T-helper 2 cell (primary cell): ENCODE measurements at places on chromosomes 3 and 15.

- no peak for DNase-seq
These were observed 49.9 kb upstream of the LPP start for GRCh38 chr3:188104050-188104449.

- no peak for DNase-seq
These were observed 137.7 kb downstream of the NUP210 start for GRCh38 chr3:13282358-13282985.

DNA sequence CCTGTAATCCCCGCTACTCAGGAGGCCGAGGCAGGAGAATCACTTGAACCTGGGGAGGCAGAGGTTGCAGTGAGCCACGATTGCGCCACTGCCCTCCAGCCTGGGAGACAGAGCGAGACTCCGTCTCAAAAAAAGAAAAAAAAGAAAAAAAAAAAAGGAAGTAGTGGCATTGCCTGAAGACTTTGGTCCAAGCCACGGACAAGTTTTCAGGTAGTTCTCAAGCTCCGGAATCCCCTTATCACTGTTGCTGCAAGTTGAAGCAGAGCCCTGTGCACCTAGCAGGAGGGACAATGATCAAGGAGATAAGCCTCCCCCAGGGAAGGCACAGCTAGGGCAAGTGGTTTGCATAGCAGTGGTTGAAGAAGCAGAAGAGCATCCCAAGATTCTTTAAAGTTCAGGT lies 97.6 kb downstream of the MEX3B start:
- DNase-seq = no peak

DNA sequence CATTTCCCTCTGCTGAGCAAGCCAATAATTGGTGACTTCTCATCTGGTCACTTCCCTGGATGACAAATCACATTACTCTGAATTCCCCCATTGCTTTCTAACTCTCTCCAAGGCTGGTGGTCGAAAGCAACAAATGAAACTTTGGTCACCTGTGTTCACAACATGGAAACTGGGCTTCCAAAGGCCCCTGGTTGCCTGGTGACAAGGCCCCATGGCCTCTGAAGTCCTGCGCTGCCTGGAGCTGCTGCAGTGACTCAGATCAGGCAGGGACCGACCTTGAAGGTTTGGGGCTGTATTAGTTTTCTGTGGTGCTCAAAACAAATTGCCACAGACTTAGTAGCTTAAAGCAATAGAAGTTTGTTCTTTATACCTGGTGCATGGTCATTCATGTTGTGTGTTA lies 345.3 kb downstream of the WDR72 start:
- no peak for DNase-seq

GRCh38 chr3:29011441-29011840 lies 269.4 kb upstream of the RBMS3 start:
- DNase-seq = no peak

DNA sequence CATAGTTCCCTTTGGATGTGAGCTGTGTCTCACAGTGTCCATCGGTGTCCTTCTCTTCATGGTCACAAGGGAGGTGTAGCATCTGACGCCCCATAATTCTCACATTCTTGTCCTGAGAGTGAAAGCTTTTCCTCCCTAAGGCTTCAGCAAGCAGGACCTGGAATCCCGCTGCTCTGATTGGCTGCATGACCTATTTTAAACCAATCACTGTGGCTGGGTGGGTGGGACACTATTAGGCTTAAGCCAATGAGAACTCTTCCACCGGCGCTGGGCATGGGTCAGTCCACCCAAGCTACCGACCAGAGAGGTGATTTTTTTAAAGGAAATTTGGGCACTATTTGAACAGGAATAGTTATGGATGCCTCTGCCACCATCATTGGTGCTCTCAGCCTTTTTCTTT lies 385.9 kb downstream of the MFSD1 start:
- no peak for DNase-seq

- DNase-seq = no peak
These were observed 28.8 kb downstream of the PSTPIP1 start for GRCh38 chr15:77023576-77024272.

DNA sequence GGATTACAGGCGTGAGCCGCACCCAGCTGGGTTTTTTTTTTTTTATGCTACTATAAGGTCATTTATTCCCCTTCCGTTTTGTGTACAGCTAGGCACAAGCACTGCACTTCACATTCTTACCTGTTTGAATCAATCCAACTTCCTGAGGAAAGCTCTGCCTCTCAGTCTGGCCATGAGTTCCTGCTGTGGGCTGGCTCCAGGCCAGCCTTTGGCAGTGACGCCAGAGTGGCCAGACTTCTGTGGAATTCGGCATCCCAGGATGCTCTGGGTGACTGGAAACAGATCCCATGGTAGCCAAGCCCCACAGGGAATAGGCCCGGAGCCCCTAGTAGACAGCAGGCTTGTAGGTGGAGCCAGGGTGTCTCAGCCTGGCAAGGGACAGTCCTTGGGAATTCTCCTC lies 21.5 kb upstream of the TIMP4 start:
- no peak for DNase-seq

DNA sequence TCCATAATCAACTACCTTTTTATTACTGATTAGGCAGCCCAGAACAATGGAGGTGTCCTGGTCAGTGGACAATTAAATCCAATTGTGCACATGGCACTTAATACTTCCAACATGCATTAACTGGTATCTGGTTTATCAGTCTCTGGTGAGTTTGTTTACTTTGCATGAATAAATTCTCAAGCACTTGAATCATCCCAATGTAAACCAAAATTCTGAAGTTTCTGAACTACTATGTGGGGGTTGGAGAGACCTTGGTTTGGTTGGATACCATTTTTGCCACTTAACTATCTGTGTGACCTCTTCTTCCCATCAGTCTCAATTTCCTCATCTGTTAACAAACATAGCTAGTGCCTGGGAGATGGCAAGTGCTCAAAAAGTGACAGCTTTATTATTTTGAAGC lies 70.5 kb upstream of the MAP4 start:
- no peak for DNase-seq

GRCh38 chr15:40845036-40845435 lies 1.2 kb downstream of the SPINT1 start:
- DNase-seq = no peak

DNA sequence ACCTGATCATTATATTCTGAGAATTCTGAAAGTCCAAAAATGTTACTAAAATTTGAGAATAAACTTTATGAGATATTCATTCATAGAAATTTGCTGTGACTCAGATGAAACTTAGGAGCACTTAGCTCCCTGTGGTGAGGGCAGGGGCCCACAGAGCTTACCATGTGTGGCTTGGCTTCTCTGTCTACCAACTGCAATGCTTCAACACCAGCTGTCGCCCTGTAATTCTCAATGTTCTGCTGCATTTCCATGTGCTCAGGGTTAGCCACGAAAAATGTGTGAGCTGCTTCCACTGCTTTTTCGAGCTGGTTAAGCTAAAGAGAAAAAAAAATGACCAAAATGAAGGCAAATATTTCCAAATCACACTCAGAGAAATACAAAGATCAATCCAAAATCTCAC lies 125.6 kb downstream of the P3H2 start:
- DNase-seq = no peak
